ENCODE measurements at places on chromosomes 2 and 18.

- DNase-seq = peak; percentile 3
Measured at GRCh38 chr2:232103140-232103737, 141.7 kb downstream of the DIS3L2 start.

- DNase-seq = no peak
Measured at GRCh38 chr2:138494265-138494966, 7.2 kb upstream of the SPOPL start.

DNA sequence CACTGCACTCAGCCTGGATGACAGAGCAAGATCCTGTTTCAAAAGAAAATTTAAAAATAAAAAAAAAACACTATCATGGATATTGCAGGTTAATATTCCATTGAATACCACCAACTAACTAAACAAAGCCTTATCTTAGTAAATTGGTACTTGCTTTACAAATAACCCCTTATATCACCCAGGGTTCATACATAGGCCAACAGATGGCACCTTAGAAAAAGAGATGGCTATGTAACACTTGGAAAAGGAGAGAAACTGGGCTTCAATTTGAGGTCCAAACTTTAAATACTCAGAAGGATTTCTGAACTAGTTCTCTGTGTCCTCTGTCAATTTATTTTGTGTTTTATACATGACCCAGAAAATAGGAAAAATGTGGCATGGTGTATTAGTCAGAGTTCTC, 249.6 kb upstream of the LRP1B start:
- DNase-seq = no peak

DNA sequence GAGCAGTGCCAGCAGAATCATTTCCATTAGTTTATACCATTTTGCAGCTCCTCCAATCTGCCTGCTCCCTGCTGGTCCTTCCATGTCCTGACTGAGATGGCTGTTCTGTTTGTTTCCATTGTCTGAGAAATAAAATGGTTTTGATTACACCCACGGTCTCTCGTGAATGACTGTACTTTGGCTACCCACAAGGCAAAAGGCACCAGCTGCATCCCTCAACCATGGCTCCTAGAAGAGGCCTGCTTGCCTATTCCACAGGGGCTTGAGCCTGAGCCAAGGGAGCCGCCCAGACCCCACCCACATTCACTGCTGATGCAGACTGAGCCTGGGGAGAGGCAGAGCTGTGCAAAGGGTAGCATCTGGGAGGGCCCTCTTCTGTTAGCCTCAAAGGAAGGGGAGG, 31.2 kb downstream of the MARCHF4 start:
- no peak for DNase-seq

DNA sequence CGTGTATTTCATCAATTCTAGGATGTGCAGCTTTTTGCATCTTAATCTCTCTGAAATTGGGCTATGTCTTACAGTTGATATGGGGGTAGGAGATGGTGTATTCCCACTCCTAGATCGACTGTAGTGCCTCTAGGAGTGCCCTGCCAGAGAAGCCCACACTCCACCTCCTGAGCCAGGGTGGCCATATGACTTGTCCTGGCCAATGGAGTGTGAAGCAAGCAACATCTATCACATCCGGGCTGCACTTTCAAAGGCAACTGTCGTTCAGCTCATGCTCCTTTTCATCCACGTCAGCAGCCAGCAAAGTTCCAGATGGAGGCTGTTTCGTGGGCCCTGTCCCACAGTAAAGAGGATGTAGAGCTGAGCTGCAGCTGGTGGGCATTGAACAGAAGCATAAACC, 149.4 kb upstream of the SLC1A4 start:
- DNase-seq = no peak

DNA sequence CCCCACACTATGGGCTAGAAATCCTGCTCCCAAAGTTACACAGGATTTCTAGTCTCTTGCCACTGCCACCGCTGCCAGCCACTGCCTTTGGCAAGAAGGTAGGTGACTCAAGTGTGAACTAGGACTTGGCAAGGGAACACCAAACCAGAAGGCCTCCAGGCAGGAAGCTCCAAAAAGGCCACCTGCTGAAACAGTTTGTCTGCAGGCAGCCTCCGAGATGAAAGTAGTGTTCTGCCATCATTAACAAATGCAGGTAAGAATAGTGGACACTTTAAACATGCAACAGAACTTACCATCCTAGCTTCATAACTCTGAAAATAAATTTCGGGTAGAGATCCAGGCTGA, 3.9 kb downstream of the ANKRD44 start:
- DNase-seq = no peak

DNA sequence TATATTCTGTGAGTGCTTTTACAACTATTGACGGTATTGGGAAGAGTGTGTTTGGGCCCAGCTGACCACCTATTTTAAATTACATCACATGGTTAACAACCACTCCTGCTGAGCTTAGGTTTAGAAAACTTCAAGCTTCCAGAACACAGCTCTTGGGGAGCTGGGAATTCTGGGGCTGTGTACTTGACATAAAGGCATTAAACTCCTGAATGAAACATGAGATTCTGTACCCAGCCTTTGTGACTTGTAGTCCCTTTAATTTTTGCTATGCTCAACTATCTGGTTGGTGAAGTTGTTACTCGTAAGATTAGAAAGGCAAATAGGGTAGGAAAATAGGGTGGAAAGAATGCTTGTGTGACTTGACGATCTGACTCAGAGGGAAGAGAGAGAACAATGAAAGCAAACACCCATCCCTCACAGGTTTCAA, 66.9 kb downstream of the LTBP1 start:
- DNase-seq = no peak

- no peak for DNase-seq
Measured at GRCh38 chr18:26004832-26005231, 85.6 kb downstream of the SS18 start.

- DNase-seq = no peak
Measured at GRCh38 chr2:36403675-36404230, 48.2 kb downstream of the CRIM1 start.

DNA sequence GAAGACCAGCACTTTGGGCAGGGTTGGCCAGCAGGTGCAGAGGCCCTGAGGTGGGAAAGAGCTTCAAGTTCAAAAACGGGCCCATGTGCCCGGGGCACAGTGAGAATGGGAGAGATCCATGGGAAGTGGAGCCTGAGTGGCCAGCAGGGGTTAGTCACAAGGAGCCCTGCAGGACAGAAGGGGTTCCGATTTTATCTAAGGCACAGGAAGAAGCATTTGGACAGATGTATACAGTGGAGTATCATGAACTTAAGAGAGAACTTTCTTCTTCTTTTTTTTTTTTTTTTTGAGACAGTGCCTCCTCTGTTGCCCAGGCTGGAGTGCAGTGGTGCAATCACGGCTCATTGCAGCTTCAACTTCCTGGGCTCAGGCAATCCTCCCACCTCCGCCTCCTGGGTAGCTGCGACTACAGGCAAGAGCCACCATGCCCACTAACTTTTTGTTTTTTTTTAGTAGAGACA, 24.0 kb downstream of the WIPF1 start:
- no peak for DNase-seq

DNA sequence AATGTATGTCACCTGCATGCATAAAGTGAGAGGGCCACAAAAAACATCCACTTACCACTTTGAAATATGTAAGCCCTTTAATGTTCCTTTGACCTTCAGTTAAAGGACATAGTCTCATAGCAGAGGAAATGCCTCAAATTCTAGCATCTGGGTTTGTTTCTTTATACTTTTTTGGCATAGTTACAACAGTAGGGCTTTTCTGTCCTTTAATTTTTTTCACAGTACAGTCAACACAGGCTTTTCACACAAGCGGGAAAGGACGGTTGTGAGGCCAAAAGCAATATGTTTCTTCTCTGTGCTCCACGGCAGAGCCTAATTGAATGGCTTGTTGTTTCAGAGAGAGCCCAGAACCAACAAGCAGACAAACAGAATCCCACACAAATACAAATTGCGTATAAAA, 57.6 kb downstream of the CRIM1 start:
- DNase-seq = no peak

- no peak for DNase-seq
Measured at GRCh38 chr2:202432776-202433175, 56.6 kb downstream of the BMPR2 start.

DNA sequence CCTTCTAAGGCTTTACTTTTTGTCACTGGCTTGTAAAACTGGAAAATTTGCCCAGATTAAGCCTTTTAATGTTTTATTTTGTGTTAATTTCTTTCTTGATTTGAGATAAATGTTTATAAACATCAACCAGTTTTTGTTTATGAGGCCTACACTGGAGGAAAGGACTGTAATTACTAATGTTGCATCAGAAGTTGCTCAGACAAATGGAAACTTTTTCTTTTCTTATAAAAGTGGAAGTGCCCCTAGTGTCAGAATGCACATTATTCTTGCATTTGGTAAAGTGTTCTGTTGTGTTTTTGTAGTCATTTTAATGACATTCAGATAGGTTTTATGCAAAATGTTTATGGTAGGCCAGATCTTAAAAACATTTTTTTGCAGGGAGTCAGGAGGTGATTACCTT, 25.3 kb downstream of the LCLAT1 start:
- DNase-seq = no peak

GRCh38 chr18:75036917-75037688, 171.8 kb downstream of the PTGR3 start:
- no peak for DNase-seq

GRCh38 chr2:130165293-130166016, 15.9 kb downstream of the SMPD4 start:
- no peak for DNase-seq

DNA sequence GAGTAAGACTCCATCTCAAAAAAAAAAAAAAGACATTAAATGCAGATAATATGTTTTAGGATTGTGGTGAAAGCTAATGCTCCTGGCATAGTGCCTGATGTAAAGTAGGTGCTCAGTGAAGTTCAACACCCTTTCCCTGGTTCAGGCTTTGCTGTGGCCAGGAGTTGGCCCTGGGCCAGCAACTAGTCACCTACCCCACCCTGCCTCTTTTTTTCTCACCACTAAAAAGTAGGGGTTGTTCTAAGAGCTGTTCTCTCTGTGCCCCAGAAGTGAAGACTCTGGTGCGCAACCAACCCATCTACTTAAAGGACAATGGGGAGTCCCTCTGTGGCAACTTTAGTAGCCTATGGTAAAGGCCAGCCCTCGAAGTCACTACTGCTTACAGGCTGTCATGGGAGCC, 75.9 kb downstream of the DNMT3A start:
- DNase-seq = no peak

DNA sequence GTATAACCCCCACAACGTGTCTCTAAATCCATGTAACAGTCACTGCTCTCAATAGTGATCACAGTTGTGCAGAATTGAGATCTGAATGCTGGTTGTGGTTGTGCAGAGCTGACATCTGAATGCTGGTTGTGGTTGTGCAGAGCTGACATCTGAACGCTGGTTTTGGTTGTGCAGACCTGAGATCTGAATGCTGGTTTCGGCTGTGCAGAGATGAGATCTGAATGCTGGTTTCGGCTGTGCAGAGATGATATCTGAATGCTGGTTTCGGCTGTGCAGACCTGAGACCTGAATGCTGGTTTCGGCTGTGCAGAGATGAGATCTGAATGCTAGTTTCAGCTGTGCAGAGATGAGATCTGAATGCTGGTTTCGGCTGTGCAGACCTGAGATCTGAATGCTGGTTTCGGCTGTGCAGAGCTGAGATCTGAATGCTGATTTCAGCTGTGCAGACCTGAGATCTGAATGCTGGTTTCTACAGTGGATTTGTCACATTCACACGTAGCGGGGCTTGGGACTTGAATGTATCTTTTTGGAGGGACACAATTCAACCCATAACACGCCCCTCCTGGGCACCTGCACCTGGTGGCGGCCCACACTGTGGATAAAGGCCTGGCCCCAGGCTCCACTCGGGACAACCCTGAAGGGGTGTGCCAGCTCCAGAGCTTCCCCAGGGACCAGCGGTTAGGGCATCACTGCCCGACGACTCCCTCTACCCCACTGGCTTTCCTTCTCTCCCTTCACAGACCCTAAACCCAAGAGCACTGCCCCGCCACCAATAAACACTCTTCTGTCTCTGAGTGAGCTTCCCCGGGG, 51.1 kb upstream of the SLC66A3 start:
- no peak for DNase-seq

DNA sequence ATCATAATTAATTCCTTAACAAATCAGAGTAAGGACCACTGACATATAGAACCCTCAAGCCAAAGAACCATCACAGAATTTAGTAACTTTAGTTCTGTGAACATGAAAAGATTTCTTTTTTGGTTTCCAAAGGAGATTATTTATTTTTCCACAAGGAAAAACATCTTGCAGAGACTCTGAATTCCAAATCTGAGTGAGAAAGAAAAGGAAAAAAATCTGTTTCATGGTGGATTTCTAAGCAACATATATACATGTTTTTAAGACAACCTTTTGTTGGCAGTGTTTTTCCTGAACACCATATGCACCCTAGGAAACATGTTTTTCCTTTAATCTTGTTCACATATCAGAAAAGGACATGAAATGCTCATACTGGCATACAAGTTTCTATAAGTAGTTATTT, 149.8 kb downstream of the AGPS start:
- DNase-seq = no peak

DNA sequence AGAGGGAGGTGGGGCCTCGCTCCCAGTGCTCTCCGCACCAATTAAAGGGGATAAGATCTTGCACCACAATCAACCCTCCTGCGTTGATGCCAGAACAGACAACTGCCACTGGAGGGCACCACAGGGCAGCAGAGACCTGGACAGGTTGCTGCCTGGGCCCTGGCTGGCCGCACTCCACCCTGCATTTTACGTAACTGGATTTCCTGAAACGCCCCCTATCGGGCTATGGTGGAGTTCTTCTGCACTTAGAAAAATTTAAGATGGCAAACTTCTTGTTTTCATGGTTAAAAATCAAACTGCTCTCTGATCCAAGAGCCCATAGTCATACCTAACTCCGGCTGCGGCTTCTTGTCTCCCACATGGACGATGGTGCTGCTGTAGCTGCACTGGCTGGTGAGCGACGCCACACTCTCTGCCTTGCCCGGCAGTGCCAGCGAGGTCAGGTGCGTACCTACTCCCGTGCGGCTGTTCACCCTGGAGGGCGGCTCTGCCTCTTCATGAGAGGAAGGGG, 16.8 kb upstream of the HES6 start:
- DNase-seq = peak; percentile 90

DNA sequence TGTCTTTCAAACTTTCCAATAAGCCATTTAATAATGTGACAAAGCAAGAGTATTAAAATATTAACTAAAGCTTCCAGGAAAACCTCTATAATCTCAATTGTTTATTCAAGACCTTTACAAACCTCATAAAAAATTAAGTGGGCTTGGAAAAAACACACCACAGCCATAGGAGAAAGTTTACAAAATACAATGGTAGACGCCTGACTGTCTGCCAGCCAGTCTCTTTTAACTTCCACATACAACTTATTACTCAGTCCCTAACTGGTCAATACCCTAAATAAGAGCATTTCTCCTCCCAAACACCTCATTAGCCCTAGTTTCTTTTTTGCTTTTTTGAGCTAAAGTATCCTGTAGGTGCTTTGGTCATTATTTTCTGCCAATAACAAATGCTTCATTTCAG, 247.4 kb upstream of the CYP26B1 start:
- DNase-seq = peak; percentile 92

- no peak for DNase-seq
Measured at GRCh38 chr2:25895610-25896009, 17.3 kb upstream of the ASXL2 start.
